Camera-type eye (tissue), 1 donor: ENCODE measurements at places on chromosomes 7 and 10. TPM values are rescaled to one million over a fixed set of nuclear protein-coding genes. Genes with fewer than 3 reads are reported as not detected.

Gene HOXA11
- total RNA-seq = not detected

Gene AMPH
- total RNA-seq = 62.7 TPM

Gene PTPRN2
- 13.2 TPM for total RNA-seq

Gene HACD1
- total RNA-seq = 12.9 TPM

Gene MBL2
- total RNA-seq = not detected
